Stromal cell of bone marrow (primary cell): ENCODE measurements at places on chromosomes 4 and X.

DNA sequence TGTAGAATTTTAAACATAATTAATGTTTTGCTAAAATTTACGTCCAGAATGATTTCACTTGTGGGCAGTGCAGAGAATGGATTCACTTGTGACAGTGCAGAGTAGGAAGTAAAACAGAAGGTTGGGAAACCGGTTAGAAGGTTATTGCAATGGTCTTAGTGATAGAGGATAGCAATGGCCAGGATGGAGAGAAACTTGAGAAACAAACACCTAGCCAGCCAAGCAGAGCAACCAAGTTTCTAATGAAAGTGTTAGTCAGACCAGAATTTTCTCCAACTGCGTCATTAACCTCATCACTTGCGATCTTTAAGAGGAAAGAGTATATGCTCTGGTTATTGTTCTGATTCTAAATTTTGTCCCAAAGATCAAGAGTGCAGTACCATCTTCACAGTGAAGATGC, 50.0 kb upstream of the TBC1D9 start:
- no peak for DNase-seq

DNA sequence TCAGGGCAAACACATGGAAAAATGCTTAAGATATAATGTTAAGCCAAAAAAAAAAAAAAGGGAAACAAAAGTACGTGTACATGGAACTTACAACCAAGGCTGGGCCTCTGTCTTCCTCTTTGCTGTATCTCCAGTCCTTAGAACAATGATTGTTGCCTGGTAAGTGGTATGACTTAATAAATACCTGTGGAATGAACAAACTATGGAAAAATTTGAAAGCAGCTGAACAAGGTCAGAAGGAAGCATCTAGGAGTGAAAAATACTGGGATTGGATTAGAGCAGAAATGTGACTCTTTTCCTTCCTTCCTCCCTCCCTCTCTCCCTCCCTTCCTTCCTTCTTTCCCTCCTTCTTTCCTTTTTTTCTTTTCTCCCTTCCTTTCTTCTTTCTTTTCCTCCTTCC, 54.2 kb upstream of the SMIM10 start:
- no peak for DNase-seq

DNA sequence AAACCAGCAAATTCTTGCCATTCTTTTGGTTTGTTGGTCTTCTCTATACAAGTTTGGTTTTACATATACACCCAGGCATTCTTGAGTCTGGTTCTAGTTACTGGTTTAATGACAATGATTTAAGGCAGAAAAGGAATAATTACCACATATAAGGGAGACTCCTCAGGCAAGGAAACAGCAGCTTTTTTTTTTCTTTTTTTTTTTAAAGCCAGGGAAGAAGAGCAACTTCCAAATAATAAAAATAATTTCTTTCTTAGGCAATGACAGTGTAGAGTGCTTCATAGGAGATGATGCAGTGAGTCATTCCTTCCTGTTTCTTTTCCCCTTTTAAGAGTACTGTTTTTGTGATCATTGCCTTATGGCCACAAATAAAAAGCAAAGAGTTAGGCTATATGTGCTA, 289.7 kb downstream of the DKK2 start:
- peak; percentile 18 for DNase-seq

DNA sequence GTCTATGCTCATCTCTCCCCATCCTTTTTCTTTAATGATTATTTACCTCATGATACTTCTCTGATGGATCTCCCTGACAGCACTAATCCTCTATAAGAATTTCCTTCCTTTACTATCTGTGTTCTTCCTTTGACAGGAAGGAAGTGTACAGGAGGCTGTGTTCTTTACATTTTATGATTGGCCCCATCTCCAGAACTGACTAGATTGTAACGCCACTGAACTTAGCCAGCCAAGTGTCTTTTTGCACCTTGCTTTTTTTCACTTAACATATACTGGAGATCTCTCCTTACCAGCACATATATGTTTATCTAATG, 3.9 kb upstream of the WWC2 start:
- DNase-seq = no peak
